Anterior cingulate cortex (tissue), 58 donors: ENCODE measurements at places on chromosomes 1 and 21.

- DNase-seq, result no peak
These were observed 23.2 kb downstream of the KANK4 start for GRCh38 chr1:62295921-62296491.

DNA sequence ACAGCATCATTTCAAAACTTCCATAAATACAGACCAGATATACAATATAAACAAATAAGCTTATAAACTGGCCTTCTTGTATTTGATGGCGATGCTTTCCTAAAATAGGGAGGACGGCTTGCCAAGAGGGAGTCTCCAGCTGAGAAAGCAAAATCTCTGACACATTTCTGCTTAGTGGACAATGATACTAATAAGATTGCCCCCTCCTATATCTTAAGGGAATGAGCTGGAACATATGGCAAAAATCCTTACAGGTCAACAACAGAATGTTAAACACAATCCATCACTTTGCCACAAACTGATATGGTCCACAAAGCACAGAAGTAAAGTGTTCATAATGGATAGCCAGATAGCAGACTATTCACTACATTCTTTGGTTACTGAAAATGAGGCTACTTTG lies 7.1 kb upstream of the GADD45A start:
- no peak for DNase-seq

DNA sequence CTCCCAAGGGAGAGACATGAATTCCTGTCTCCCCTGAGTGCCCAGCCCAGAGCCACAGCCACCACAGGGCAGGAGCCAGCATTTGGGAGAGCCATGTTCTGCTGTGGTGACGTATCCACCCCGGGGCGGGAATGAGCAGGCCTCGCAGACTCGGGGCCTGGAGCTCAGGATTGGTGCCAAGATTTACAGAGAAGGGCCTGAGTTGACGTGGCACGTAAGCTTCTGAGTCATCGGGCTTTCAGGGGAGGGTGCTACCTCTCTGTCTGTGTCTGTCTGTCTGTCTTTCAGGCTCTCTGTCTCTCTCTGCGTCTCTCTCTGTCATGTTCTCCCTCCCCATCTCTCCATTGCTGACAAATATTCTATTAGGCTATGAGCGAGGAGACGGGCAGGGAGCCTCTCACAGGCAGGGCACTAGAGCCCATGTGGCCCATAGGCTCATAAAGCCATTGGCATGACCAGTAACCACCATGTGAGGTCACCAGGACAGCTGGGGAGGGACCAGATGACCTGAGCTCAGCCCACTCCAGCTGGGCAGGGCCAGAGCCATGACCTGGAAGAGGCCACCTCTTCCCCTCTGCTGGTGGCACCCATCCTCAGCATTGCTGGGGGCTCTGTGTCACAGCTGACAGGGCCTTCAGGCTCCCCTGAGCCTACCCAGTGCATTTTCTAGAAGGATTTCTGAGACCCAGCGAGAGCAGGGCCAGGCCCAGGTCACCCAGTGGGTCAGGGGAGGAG lies 300.0 kb upstream of the VAMP3 start:
- DNase-seq, result no peak

DNA sequence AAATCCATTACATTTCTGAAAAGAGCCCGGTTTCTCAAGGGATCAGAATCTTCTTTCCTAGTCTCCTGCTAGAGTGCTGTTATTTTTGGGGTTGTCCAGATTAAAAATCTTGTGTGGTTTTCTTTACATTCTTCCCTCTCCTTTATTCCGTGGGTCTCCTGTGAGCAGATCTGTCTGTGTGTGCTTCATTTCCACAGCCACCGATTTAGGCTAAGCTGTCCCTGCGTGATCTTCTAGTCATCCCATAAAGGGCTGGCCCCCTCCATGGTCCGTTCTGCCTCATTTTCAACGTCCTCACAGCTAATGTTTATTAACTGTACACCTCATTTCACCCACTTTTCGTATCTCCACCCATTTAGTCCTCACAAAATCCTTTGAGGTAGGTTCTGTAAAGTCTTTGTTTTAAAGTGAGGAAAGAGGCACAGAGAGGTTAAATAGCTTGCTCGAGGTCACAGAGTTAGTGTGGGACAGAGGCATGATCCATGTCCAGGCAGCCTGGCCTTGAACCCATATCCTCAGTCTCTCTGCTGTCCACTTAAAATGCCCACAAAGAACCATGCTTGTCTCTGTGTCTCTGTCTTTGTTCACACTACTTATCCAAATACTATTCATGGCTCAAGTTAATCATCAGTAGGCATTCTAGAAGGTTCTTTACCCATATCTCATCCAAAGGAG lies 38.2 kb upstream of the KIF1B start:
- DNase-seq, result no peak

GRCh38 chr1:214228976-214229375 lies 52.0 kb upstream of the SMYD2 start:
- DNase-seq, result no peak

- no peak for DNase-seq
These were observed 71.6 kb upstream of the RUNX1 start for GRCh38 chr21:35120631-35121180.

DNA sequence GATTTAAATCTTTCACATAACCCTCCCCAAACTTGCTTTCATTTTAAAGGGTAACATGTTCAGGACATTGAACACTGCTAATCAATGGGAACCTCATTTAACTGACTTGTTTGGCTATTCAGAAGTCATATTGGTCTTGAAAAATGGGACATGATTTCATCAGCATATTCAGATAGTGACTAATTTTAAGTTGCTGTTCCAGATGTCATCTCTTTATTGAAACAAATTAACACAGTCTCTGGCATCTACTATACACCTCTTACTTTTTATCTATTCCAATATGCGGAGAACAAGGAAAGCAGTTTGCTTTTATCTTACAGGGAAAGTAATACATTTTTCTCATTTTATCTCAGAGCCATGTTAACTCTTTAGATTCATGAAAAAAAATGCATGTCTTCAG lies 310.1 kb downstream of the S1PR1 start:
- DNase-seq, result no peak

DNA sequence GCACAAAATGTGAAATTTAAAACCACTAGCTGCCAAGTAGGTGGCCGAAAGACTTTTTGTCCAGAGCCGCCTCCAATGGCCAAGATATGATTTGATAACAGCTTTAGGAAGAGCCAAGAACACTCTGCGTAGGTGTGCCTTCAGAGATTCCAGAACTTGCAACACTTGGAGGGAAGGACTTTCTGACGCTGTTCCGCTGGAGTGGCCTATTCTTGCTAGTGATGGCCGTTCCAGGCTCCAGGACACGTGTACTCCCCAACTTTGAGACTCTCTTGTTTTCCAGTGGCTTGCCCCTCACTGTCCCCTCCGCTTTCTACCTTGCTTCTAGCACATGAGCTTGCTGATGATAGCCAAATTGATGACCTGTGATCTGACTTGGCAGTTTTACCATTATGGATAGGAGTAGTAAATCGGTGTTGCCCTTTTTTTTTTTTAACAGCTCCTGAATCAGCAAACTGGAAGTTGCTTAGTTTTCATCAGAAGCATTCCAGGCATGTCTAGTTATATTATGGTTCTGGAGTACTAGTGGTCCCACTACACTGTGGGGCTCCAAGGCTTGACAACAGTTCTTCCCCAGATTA lies 1.0 kb downstream of the PRDX6 start:
- DNase-seq, result peak; percentile 58

DNA sequence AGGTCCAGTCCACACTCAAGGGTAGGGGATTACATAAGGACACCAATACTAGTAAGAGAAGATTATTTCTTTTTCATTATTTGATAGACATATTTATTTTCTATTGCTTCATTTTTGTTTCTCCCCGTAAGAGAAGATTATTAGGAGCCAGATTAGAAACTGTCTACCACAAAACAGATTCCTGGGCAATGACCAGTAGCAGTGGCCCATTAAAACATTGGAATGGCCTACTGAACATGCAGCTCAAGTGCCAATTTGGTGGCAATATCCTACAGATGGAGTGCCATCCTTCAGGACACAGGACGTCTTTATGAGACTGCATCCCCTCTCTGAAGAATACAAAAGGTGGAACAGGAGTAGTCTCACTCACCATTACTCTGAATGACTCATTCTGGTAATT lies 34.0 kb upstream of the ARHGAP29 start:
- DNase-seq, result no peak

DNA sequence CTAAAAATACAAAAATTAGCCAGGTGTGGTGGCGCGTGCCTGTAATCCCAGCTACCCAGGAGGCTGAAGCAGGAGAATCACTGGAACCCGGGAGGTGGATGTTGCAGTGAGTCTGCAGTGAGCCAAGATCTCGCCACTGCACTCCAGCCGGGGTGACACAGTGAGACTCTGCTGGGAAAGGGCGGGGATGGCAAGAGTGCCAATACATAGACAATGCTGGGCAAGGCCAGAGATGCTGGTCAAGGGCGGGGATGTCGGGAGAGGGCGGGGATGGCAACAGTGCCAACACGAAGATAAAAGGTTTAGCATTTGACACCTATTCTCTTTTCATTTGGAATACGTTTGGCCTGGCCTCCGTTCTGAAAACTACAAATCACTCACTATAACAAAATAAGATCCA lies 11.0 kb downstream of the SSU72 start:
- no peak for DNase-seq

DNA sequence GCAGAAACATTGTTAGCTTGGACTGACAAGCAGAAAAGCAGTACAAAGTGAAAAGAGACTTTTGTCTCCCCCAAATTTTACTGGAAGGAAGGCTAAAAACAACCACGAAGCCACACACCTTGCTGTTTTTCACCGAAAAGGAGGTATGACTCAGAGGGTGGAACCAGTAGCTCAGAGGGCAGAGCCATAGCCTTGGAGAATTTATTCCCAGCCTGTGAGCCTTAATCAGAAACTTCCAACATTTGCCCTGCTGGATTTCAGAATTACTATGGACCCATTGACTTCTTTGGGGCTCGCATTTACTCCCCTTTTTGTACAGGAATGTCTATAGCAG lies 32.0 kb downstream of the RPS6KC1 start:
- no peak for DNase-seq

DNA sequence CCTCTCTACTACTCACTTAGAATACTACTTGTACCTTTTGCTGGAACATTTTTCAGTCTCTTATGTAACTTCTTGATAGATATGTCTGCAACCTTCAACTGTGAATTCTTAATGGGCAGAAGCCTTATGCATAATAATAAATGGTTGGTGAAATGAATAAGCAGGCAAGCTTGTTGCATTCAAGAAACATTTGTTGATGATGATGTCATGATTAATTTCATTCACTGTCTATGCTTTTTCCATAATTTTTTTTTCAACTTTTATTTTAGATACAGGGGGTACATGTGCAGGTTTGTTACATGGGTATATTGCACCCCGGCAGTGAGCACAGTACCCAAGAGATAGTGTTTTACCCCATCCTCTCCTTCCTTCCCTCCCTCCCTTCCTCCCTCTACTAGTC lies 48.0 kb downstream of the SIPA1L2 start:
- no peak for DNase-seq

DNA sequence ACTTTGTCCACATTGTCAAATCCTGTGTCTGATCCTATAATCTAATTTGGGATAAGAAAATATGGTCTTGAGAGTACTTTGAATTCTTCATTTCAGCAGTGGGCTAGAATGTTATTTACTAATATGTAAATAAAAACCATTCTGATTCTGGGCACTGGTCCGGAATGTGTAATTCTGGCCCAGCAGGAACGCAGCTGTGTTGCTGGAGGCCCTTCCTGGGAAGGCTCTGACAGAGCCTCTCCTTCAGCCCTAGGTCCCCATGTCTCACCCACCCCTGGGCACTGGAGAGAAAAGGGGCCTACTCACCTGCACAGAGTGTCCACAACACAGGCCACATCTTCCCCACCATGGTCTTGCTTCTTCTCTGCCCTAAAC lies 251 bp downstream of the GPA33 start:
- DNase-seq, result no peak
